ENCODE measurements at places on chromosomes 12 and 14. TPM values are rescaled to one million over a fixed set of nuclear protein-coding genes. Genes with fewer than 3 reads are reported as not detected.

Gene ETFBKMT
- total RNA-seq = 3.5 TPM

Gene PPP1R1A
- not detected for total RNA-seq

Gene SERPINA5
- total RNA-seq = not detected

Gene GSG1
- 0.66 TPM for total RNA-seq

Gene C12orf56
- 2.0 TPM for total RNA-seq

Gene PROX2
- not detected for total RNA-seq

Gene SSTR1
- total RNA-seq = 1.2 TPM

Gene BMP4
- total RNA-seq = 14.8 TPM

Gene LMBR1L
- 88.0 TPM for total RNA-seq

Gene ASCL1
- total RNA-seq = not detected

Gene OR4E2
- total RNA-seq = not detected

Gene ATXN3
- total RNA-seq = 35.6 TPM

Gene DPPA3
- not detected for total RNA-seq

Gene MYRFL
- not detected for total RNA-seq

Gene TMEM179
- not detected for total RNA-seq

Gene DBX2
- total RNA-seq = not detected

All from smooth muscle cell of trachea (primary cell).